ENCODE measurements at places on chromosomes 7 and 10. TPM values are rescaled to one million over a fixed set of nuclear protein-coding genes. Genes with fewer than 3 reads are reported as not detected.

Gene PILRB
- 5.2 TPM for total RNA-seq

Gene LDB3
- total RNA-seq = not detected

DNA sequence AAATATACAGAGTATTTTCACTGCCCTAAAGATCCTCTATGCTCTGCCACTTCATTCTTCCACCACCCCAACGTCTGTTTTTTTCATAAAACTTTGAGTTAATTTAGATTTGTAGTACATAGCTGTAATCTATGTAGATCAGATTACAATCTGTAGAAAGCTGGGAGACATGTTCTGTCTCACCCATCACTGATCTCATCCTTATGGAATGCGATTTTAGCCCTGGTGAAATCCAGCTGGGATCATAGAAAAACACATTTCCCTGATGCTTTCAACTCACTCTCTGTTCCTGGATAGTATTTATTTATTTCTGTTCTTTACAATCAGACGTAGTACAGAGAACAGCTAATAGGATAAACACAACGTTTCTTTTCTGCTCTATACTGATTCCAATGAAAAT lies 521.0 kb downstream of the KIF20B start:
- DNase-seq = peak; percentile 62

DNA sequence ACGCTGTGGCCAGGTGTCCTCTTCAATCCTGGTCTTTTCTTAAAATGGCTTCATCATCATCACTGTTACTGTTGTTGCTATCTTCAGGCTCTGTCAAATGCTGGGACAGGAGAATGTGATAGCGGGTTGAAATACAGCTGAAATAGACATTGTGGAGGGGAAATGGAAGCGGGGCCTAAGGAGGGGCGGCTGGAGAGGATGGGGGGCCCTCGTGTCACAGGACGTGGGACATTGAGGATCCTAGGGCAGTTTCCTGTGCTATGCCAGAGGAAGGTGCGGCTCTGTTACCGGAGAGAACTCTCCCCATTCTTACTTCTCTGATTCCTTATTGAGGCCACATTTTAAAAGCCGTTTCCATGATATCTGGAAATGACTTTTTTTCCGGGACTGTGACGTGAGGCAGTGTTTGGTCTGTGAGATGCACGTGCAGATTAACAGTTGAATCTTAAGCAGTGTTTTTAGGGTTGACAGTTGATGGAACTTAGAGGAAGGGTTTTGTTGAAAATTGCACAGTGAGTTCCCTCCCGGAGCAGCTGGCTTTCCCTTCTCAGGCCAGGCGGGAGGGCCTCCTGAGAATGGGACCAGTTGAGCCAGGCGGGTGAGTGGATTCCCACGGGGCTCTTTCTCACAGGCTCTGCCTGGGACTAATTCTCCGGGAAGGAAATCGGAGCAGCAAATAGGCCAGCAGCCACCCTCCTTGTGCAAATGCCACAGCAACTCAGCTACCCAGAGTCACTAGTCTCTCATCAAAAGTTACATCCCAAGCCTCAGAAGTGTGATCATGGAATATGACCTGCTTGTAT lies 125.2 kb downstream of the TACC2 start:
- peak; percentile 68 for DNase-seq

Measured in lung microvascular endothelial cell (primary cell).